Stimulated activated CD8-positive, alpha-beta memory T cell treated with anti-CD3 and anti-CD28 coated beads, Interleukin-15, amount 100 ng/mL, for 4 hours (primary cell): ENCODE measurements at places on chromosomes 3 and 15.

- DNase-seq = no peak
Measured at GRCh38 chr3:127373441-127374085, 85.7 kb upstream of the PRR20G start.

DNA sequence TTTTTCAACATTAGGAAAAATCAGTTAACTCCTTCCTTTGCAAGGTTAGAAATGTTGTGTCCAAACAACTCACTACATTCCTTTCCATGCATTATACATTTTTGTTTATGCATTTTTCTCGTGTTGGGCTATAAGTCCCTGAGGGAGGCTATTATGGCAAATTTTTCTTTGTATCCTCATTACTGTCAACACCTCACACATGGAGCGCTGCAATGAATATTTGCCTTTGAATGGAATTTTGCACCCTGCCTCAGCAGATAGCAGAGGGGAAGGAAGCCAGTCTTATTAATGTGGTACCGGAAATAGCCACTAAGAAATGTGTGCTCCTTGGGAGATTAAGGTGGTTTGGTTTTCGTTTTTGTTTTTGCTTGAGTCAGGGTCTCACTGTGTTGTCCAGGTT, 134.7 kb downstream of the THSD4 start:
- DNase-seq = no peak

DNA sequence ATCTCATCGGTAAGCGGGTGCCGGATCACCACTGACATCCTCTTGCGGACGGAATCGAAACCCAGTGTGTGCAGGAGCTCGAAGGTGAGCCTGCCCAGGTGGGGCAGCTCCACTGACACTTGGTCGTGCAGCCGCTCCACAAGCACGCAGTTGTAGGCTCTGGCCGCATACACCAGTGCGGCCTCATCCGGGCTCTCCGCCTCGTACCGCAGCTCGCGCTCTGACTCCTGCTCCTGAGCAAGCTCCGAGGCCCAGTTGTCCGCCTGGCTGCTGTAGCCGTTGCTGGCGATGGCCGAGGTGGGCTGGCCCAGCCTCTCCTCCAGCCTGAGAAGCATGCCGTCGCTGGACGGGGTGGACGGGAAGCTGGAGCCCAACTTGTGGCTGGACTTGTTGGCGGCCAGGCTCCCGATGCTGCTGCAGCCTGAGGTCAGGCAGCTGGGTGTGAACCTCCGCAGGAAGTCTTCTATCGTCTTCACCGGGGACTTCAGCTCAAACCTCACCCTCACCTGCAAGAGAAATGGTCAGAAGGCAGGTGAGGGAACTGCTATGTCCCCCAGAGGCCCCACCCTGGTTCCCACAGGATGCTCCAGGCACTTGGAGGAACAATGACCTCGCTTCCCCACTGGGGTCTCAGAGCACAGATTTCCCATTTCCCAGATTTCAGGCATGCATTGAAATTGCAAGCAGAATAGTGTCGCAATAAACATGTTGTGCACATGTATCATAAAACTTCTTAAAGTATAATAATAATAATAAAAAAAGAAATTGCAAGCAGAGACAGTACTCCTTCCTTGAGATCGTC, 149.2 kb downstream of the ATP10A start:
- DNase-seq = no peak

DNA sequence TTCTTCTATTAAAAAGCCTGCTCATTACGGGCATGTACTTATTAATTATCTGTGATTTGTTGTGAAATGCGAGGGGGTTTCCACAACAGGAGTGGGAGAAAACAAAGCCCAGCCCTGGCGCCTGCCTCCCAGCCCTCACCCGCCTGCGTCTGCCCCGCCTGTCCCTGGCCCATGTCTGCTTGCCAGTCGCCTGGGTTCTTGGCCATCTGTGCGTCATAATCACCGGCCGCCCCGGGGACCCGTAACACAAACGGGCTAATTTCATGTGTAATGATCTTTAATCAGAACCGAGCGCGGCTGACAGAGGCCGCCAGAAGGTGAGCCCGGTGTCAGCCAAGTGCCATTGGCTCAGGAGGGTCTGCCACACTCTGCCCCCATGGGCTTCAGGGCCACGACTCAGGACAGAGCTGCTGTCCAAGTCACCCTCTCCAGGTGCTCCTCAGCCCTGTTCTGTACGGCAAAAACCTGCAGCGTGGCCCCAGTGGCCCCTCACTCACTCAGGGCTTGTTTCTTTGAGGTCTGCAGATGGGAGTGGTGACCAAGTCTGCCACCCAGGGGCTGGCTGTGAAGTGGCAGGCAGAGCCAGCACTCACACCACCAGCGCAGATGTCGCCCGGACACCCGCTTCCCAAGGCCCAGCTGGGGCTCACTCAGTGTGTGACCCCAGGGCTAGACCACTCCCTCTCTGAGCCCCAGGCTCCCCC, 28.8 kb upstream of the TMEM115 start:
- no peak for DNase-seq

DNA sequence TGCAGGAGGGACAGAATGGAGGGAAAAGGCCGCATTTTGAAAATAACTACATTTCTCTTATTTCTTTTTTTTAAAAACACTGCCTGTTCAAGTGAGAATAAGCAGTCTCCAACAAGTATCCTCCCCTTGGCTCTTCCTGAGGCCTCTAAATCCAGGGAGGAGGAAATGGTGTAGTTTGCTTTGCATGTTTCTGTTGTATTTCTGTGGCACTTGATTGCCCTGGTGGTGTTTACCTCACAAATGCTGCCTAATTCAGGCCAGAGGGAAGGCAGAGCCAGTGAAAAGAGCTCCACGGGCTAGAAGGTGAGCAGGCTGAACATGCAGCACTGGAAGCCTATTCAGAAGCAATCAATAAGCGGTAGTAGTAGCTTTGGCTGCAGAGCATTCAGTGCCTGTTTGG, 149.3 kb upstream of the ATP11B start:
- no peak for DNase-seq

DNA sequence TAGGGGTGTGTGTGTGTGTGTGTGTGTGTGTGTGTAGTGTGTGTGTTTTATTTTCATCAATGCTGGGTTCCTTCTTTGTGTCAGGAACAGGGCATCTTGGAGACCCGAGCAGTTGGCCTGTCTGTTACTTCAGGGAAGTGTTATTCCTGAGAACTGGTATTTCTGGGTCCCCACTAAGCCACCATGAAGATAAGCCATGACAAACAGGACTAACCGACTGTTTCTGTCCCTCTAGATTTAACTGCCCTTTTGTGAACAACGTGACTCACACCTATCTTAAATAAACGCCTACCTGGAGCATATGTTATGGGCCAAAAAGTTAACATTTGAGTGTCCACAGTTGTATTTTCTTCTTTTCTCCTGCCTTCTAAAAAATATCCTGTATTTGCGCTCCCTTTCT, 19.5 kb downstream of the SIDT1 start:
- no peak for DNase-seq

DNA sequence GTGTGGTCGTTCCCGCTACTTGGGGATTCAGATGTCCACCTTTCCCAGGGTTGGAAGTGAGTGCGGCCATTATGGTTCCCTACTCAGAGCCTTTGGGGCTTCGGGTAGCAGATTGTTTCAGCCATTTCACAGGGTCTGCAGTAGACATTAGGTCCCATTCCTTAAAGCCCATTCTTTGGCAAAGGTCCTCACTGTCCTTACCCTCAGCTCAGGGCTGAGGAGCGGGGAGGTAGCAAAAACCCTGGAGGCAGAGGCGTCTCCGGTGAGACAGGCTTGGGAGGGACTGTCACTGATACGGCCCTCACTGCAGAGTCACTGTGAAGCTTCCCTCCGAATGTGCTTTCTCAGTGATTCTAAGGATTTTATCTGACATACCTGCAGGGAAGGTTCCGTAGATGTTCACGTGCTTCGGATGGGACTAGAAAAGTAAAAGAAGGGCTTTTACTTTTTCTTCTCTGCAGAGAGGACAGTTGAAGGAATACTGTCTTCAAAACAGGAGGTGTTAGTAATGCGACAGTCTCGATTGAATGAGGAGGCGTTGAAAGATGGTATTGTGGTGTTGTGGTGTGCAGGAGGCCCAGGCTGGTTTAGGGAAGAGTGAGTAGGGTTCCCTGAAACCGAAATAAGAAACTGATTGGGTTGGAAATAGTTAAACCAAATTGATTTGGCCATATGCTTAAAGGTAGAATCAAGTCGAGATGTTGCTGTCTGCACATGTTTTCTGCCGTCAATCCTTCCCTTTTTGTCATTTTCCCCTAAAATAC, 630 bp downstream of the ATP6V1A start:
- peak; percentile 19 for DNase-seq

DNA sequence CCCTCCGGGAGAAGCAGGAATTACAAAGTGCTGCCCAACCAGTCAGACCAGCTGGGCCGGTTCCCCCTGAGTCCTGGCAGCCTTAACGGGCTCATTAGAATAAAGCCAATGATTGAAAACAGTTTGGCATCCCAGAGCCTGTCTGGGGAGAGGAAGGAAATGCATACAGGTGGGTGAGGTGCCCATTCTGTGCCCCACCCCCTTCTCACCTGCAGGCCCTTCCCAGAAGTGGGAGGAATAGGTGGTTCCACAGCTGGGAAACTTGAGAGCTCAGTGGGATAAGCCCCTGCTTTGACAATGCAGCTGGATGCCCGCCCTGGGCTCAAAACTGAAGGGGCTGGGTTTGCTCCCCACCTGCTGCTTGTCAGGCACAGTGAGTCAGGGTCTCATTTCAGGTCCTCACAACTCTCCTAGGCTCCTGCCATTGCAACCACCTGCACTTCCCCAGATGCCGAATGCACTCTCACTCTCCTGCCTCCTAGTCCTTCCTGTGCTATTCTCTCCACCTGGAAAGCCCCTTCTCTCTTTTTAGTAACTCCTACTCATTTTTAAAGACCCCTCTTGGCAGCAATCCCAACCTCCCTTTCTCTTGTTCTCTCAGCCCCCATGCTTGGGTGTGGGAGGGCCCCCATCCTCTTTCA, 5.5 kb upstream of the BUB1B start:
- no peak for DNase-seq

DNA sequence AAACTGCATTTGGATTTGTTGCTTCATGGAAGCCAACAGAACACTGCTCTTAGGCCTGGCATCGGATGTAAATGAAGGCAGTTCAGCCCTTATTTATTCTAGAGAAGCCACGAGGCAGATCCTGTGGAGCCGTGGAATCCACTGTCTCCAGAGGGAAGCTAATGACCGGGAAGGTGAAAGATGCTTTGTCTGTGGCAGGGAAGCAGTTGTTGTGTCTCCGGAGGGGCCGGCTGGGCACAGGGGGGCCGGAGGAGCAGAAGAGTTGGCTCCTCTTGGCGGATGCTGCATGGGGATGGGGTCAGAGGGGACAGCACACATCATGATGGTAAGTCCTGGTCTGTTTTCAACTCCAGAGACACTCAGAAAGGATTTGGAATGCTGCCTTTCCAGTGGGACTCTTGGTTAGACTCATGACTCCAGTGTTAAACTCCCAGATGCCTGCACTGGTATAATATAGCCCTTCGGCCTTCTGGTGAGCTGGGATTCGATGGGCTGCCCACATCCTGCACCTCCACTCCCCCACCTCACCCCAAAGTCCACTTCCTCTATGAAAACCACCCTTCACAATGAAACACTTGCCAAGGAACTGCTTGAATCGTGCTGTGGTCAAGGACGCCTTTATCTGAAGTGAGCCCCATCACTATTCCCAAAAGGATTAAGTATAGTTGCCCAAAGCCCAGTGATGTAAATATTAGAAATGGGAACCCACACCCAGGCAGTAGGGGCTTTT, 33.6 kb downstream of the TPM1 start:
- no peak for DNase-seq

DNA sequence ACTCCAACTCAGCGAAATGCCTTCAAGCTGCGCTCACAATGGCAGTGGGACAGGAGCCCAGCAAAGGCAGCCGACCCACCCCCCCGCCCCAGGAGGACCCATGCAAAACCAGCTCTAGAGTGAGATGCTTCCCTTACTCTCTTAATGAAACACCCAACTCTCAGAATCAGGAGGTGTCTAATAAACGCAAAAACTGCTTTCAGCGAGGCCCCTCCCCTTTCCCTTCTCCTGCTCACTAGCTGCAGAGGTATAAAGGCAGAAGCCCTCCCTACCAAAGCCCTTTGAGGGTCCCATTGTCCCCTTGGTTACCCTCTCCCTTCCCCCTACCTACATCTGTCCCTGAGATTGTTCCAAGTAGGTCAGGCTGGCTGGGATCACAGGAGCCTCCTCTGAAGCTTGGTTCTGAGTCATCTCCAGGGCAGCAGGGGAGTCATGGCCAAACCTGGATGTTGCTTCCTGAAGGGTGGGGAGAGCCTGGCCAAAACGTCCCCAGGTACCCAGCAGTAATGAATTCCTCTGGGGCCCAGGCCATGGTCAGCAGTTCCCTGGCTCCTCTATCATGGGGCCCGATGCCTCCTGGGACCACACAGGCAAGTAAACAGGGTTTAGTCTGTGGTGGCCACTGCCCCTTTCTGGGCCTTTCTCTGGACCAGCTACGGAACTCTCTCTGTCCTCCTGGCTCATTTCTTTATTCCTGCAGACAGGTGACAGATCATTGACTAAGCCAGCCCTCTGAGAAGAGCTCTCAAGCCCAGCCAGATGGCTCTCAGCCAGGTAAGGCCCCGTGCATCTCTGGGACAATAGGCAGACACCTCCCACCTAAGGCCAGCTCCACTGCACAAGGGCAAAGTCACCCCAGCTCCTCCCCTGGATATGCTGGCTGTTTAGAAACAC, 8.6 kb downstream of the KLHL25 start:
- no peak for DNase-seq

GRCh38 chr3:29513236-29513635, 232.4 kb downstream of the RBMS3 start:
- DNase-seq = no peak

DNA sequence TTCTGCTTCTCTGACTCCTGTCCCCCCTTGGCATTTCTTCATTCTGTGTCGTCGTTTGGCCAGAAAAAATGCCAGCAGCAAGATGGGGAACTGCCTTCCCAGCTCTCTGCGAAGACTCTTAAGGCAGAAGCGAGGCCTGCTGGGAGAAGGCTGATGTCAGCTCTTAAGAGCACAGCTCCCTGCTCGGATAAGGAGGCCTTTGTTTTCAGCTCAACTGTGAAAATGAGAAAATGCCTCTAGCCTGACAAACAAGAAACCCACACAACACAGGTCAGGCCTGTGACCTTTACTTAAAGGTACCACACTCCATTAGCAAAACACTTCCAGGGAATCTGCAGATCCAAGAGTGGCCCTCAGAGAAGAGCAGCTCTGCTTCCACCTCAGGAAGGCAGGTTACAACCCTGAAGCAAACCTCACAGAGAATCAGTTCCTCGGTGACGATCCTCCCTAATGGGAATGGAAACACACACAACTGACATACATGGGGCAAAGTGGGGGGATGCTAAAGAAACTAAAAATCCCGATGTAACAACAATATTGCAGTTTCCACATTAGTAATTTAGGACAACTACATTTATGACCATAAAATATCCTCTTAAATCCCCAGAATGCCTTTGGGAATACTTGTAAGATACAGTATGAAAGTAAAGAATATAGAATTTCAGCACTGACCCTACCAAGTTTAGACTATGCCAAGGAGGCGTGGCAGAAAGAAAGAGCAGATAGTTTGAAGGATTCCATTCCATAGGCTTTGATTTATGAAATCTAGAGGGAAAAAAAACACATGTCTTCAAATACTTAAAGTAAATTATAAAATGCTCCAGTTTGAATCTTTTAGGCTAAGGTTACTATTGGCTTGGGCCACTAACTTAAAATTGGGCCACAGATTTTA, 52.1 kb downstream of the VGLL4 start:
- DNase-seq = no peak
